ENCODE measurements at places on chromosomes 3 and 15. TPM values are rescaled to one million over a fixed set of nuclear protein-coding genes. Genes with fewer than 3 reads are reported as not detected.

The TEX55 gene
- not detected for total RNA-seq

The DPPA2 gene
- total RNA-seq = not detected

The NKIRAS1 gene
- total RNA-seq = 14.2 TPM

The SCAMP5 gene
- total RNA-seq = 0.44 TPM

The PTPRG gene
- total RNA-seq = 27.9 TPM

The NEK10 gene
- 7.0 TPM for total RNA-seq

The GPR27 gene
- total RNA-seq = 0.12 TPM

The GMPS gene
- total RNA-seq = 58.7 TPM

The SNX33 gene
- 11.2 TPM for total RNA-seq

The CCDC191 gene
- total RNA-seq = 1.2 TPM

The NT5DC2 gene
- total RNA-seq = 52.5 TPM

The POLQ gene
- total RNA-seq = 6.5 TPM

The INO80 gene
- 28.1 TPM for total RNA-seq

The CCR1 gene
- total RNA-seq = 0.87 TPM

The CSTA gene
- total RNA-seq = 1.1 TPM

The LINGO1 gene
- not detected for total RNA-seq

The ADAMTS17 gene
- 0.11 TPM for total RNA-seq

The PPP1R2 gene
- 113 TPM for total RNA-seq
